Hematopoietic multipotent progenitor cell treated with erythropoietin and hydrocortisone succinate and interleukin-3 and kit ligand, for 15 days (in vitro differentiated cells): ENCODE measurements at places on chromosomes 3 and 15.

GRCh38 chr3:56833536-56833935 lies 31.8 kb upstream of the ARHGEF3 start:
- no peak for DNase-seq

DNA sequence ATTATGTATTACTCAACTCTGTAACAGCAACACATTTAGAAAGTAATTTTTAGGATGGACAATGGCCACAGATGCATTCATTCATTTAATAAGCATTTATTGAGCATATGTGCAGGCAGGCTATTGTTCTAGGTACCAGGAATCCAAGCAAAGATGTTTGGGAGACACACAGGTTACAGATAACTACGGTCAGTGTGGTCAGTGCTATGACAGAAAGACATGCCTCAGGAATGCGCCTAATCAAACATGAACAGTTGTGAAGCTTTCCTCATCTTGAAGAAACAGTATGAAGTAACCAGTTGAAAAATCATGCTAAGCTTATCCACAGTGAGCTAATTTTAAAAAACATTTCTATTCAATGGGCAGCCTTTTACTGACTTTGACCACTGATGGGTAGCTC lies 155.4 kb upstream of the CCDC54 start:
- DNase-seq, result no peak

- DNase-seq, result no peak
Observed at GRCh38 chr3:29977360-29977759, 629.0 kb upstream of the TGFBR2 start.

- no peak for DNase-seq
Observed at GRCh38 chr3:71156062-71156665, 427.4 kb downstream of the FOXP1 start.

DNA sequence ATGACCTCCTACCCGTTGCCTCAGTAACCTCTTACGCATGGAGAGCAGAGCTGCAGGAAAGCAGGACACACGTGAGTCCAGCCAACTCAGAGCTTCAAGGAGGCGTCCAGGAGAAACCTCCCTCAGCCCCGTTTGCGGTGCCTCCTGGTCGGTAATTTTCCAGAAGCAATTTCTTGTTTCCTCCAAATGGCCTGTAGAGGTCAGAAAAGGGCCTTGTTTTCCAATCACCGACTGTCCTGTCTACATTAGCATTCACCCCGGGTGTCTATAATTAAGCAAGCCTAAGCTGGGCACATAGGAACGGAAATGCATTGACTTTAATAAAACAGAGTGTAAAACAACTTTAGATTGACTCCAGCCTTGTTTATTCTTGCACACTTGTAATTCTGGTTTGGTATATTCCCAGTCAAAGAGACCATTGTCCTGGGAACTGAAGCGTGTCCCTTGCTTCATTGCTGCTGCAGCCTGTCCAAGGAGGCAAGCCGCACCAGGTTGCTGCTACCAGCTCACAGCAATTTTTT lies 836.2 kb downstream of the AGBL1 start:
- no peak for DNase-seq

- no peak for DNase-seq
Observed at GRCh38 chr3:188230962-188231361, 77.0 kb downstream of the LPP start.

DNA sequence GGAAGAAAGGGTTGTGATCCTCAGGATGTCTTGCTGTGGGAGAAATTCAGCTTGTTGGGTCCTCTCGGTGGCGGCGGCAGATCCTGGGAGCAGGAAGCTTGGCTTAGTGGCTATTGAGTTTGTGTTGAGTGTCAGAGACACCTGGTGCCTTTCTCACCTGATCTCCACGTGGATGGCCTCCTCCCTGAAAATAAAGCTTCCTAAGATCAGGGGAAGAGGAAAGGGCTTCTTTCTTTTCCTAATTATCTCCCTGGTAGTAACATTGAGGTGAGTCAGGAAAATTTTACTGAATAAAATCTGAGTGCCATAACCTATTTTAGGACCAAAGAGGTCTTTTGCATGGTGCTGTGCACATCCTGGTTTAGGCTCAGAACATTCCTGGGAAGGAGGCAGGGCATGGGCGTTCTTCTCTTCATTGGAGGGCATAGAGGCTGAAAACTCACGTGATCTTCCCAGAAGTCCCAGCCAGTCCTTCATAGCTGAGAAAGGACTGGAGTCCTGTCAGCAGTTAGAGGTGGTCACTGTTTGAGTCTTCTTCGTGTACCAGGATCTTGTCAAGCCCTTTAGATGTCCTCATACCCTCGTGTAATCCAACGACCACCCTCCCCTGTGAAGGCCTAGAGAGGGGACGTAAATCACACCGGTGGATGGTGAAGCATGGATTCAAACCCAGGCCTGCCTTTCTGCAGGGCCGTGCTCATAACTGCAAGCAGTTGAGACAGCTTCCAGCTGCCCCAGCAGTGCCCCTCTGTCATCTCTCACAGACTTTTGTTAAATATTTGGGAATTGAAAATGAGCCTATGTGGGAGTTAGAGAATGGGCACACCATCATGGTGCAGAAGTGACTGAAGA lies 1.1 kb downstream of the CMTM8 start:
- DNase-seq, result no peak

DNA sequence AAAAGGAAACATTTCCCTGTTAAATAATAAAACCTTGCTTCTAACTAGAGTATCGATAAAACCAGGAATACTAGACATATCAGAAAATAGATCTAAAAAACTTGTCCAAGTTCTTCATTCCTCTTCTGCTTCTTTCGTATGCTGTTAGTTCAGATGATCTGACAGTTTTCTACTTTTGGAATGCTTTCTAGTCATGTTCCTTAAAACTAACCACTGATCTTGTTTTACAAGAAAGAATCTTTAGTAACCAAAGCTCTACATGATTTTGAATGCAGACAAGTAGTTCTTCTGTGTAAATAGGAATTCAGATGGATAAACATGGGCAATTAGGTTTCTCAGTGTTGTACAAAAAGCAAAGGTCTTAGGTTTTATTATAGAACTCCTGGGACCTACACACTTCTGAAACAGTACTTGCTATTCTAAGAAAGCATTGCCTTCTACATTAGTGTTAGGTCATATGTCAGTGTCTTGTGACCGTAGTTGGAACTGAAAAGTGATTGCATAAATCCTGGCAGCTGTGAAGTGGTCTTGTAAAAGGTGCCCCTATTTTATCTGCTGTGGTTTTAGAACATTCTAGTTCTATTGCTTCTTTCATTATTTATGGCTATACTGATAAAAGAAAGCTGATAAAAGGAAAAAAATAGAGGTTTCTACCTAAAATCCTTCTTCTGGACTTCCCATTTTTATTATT lies 40.7 kb downstream of the SNRK start:
- no peak for DNase-seq

GRCh38 chr3:66303491-66303901 lies 82.7 kb downstream of the SLC25A26 start:
- no peak for DNase-seq

GRCh38 chr3:127374086-127375010 lies 86.5 kb upstream of the PRR20G start:
- peak; percentile 8 for DNase-seq

GRCh38 chr3:55904716-55905115 lies 417.6 kb upstream of the WNT5A start:
- DNase-seq, result no peak

DNA sequence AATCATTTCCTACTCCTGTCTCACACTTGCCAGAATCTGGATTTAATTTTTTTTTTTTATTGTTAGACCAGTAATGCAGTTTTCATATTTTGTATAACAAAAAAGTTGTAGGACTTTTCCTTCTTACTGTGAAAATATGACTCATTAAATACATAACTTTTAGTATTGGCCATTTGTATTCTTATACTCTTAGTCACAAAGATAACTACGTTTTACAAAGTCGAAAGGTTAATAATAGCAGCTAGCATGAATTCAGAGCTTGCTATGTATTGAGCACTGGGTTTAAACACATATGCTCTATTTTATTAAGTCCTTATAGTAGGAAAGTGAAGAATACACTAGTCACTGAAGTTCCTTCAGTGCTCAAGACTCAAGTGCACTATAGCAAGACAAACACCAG lies 43.1 kb downstream of the LRRN1 start:
- no peak for DNase-seq

DNA sequence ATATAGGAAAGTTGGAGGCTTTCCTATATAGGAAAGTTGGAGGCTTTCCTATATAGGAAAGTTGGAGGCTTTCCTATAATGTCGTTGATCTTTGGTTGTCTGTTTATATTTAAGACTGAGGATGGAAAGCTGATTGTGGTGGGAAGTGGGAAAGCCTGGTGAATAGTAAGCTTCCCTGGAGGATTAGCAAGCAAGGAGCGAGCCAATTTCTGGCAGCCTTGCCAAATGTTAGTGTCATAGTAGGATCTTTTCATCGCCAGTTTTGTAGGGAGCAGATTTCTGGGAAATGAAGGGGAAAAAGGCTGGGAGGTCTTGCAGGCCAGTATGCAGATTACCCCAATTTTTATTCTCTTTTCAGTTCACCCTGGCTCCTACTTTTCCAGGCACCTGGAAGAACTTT lies 39.9 kb upstream of the CCNL1 start:
- no peak for DNase-seq

GRCh38 chr15:56456229-56456628 lies 8.7 kb downstream of the MNS1 start:
- DNase-seq, result no peak

DNA sequence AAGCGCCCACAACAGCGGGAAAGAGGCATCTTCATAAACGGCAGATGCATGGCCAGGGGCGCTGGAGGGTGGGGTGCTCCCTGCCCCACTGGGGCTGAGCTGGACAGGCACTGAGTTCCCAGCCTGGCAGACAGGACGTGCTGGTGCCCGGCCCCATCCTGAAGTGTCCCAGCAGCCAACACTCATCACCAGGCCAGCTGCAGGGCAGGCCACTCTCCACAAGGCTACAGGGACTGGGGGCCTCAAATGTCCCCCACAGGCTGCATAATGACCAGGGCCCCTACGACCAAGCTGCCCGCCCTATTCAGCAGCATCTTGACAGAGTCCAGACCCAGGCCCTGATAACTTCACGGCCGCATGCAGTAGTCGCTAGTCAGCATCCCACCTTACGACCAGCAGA lies 124.1 kb upstream of the IQSEC1 start:
- DNase-seq, result no peak

GRCh38 chr3:77052733-77053670 lies 13.1 kb downstream of the ROBO2 start:
- DNase-seq, result no peak

DNA sequence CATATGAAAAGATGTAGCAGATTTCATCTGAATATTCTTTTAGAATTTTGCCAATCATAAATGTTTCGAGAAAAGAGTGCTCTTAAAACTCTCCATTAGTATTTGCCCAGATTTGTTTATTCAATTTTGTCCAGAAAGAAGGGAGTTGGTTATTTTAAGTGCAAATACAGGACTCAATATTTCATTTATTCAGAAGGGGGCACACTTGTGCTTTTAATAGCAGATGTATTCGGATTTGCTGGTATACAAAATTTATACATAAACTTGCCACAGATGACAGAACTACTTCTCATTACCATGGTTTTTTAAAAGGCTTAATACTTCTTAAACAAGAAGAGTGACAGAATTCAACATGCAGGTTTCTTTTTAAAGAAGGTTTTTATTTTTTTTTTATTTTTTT lies 69.8 kb upstream of the GRM7 start:
- DNase-seq, result no peak

DNA sequence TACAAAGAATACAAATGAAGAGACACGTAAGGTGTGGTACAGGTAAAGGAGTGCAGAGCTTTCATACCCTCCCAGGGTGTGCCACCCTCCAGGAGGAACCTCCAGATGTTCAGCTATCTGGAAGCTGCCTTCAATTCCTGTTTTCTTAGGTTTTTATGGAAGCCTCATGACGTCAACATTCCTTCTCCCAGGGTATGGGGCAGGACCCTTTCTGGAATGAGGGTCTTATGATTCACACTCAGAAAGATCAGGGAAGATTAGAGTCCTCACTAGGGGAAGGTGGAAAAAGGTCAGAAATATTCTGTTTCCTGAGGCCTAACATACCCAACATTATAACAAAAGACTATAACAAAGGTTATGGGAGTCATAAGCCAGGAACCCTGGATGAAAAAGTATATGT lies 99.8 kb upstream of the PLCL2 start:
- DNase-seq, result no peak

DNA sequence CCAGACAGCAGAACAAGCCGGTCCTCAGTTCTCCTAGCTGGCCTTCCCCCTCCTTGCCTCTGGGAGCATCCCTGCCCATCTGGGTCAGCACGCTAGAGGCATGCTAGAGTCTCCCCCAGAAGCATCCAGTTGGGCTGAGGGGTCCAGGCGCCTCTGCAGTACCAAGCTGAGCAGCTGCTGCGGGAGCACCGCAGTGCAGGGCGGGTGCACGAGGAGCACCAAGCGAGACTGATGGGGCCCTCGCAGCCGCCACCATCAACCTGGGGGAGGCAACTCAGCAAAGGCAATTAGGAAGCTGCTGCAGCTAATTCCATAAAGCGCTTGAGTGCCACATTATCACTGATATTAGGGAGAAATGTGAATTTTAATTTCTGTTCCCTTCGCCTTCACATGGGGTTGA lies 12.4 kb downstream of the CACNA2D3 start:
- DNase-seq, result no peak

GRCh38 chr3:60917141-60917540 lies 334.1 kb downstream of the FHIT start:
- DNase-seq, result peak; percentile 8

DNA sequence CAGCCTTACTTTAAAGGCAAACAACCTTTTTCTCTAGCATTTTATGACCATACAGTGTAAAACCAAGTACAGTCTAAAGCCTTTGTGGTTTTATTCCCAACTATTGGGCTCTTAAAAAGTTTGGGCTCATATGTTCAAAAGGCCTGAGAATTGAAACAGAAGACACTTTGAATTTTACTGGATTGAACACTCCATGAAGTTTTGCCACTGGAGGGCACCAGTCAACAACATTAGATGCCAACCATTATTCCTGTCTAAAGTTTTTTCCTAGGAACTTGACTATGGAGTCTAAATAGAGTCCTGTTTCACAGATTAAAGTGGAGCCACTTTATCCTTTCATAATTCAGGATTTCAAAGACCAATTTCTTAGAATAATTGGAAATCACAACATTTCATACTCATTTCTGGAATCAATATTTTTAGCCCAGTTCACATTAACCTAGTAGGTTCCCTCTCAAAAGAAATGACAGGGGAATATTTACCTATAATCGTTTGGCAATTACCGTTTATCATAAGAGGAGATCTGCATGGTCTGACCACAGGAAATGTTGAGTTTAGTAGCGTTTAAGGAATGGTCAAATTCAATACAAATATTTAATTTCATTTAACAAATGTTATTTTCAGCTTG lies 244.1 kb upstream of the PDZRN3 start:
- DNase-seq, result no peak

DNA sequence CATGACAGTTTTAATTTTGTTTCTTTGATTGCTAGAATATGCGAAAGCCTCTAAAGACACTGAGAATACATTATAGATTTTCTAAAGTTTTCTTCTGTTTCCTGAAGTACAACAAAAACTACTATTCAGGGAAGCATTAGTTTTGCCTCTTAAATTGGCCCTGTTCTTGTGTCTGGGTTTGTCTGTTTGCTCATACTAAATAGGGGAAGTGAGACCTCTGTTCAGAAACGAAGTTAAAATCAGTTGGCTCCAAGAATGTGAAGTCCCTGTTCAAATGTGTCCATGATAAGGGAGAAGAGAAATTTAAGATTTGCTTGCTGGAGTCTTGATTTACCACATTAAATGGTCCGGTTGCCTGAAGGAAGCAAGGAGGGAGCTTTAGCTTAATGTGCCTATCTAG lies 327.3 kb upstream of the GBE1 start:
- no peak for DNase-seq
